NCI-H526 (cell line): ENCODE measurements at places on chromosomes 13 and 19.

DNA sequence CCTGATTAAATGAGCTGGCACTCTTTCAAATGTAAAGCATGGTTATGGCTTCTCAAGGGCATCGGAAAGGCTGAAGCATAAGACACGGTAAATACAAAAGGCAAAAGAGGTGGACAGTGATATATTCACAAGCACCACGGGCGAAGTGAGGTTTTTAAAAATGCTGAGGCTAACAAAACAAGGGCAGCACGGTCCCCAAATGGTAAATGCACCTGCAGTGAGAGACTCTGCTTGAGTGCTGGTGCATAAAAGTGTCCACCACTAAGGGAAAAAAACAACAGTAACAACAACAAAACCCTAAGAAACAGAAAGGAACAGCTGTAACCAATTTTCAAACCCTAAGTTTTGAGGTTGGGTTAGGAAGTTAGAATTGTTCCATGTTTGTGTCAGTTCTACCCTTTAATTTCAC, 234.9 kb downstream of the PCDH9 start:
- no peak for DNase-seq

DNA sequence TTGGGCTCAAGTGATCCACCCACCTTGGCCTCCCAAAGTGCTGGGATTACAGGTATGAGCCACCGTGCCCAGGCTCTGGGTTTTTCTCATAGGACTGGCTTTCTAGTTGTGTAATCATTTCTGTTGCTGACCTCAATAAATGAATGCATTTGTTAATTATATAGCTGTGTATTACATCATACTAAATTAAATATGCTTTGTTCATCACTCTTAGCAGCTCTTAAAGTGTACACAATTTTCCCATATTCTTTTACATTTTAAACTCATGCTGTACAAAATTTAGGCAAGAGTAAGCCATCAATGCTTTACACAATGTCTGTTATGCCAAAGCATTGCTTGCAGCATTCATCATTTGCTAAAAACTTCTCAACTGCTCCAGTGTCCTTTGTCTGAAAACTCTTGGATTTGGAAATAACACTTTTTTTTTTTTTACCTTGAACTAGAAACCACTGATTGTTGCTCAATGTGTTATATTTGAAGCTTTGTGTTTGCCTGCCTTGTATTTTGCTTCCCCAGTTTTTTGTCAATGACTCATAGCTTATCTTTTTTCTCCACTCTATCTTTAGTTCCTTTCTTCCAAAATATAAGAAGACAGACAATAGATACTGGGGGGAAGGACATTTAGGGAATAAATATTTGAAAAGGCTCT, 31.4 kb downstream of the CCDC122 start:
- no peak for DNase-seq

DNA sequence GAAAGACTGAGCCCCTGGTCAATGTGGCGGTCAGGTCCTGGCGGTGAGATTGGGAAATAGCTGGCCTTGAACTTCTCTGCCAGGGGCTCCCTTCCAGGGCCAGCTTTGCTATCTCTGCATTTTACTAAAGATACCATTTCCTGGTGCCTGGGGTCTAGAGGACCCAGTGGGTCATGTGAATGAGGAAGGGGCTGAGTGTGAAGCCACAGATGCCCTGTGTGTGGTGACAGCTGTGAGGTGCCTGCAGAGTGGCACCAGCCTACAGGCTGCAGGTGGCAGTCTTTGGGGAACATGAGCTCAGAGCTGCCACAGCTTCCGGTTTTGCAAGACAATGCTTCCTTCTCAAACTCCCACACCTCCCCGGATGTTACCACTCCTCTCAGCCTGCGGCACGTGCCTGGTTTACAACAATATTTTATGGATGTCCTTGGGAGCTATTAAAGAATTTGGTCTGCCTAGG, 5.2 kb upstream of the MLNR start:
- DNase-seq: no peak

GRCh38 chr13:28413999-28414398, 80.9 kb downstream of the FLT1 start:
- no peak for DNase-seq

- DNase-seq: no peak
These were observed 345.3 kb downstream of the MYO16 start for GRCh38 chr13:108974686-108975085.

- DNase-seq: peak; percentile 13
These were observed 29.1 kb downstream of the SHISA2 start for GRCh38 chr13:26022538-26023292.

DNA sequence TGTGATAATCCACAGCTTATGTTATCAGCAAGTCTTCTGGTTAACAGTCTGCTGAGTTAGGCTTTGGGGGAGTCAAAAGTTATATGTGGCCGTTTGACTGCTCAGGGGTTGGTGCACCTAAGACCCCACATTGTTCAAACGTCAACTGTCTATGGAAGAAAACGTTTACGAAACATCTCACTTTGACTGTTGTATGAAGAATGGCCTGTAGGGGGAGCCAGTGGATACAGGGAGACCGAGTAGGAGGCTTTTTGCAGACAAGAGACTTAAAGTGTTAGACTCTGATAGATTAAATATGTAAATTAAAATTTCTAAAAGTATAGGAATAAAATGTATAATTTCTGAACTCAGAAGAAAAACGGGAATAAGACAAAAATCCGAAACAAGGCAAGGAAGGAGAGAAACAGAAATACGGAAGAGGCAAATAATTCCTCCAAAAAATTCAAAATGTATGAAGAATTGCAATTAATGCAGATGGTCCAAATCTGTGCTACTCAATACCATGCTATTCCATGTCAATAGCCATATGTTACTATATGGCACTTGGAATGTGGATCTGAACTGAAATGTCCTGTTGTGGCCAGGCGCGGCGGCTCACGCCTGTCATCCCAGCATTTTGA, 37.8 kb downstream of the TNFSF14 start:
- DNase-seq: peak; percentile 31

DNA sequence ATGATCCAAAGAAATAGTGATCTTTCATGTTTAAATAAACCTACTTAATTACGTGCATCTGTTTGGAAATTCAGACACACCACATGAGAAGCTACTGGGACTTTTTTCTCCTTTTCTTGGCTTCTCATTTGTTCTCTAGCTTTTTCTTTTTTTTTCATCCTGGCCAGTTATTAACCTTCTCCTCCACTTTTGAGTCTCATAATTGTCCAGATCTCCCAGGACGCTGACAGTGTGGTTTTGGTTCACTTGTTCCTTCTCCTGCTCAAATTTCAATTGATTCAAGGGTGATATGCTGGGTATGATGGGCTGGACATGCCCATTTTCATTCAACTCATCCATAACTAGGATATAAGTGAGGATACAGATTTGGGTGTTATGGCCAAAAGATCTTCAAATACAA, 152.3 kb downstream of the TM9SF2 start:
- no peak for DNase-seq

DNA sequence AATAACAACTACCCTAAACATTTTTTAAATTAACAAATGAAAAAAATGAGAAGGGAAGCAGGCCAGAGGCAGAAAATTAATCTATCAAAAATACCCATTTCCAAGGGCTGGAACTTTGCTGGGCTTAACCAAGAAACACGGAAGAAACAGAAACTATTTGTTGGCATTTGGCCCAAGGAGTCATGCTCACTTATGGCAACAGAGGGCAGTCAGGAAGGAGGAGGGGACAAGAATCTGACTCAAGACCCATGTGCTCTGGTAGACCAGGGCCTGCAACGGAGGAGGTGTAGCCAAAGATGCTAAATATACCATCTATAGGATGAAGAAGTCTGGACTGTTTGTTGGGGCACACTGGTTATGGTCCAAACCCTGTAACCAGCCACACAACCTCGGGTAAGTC, 496.7 kb downstream of the COG6 start:
- DNase-seq: no peak

GRCh38 chr19:33628921-33629825, 7.4 kb downstream of the CHST8 start:
- no peak for DNase-seq

GRCh38 chr13:107216046-107216755, 648.3 kb upstream of the ARGLU1 start:
- DNase-seq: no peak

DNA sequence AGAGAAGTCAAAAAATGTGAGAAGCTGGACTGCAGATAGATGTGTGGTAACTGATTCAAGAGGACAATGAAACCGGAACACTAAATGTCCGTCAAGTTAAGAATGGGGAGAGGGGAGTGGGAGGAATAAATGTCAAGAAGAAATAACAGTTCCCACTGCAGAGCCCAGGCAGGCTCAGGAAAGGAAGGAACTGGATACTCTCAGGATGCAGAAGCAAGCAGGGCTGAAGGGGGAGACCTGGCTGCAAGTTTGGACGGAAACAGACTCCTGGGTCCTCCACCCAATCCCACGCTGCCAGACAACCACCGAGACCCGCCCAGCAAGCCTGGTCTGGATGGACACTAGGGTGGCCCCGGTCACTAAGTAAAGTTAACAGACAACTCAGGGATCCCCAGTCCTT, 18.1 kb downstream of the TUBGCP3 start:
- DNase-seq: no peak

- DNase-seq: no peak
These were observed 1.9 kb downstream of the CDC42EP5 start for GRCh38 chr19:54470991-54471782.

DNA sequence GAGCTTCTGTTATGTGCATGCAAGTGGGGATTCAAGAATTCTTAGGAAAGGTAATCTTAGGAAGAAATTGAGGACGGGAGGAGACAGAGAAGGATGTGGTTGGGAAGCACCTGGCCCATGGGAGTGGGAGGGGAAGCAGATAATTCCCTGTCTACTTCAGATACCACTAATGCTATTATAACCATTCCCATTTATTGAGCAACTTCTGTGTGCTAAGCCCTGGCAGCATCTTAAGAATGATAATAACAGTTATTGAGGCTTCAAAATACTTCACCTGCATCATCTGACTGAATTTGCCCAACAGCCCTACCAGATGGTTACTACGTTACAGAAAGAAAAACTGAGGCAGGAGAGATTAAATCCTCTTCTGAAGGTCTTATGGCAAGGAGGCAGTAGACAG, 1.4 kb downstream of the EPS8L1 start:
- DNase-seq: no peak

- DNase-seq: no peak
These were observed 137.2 kb downstream of the MZT1 start for GRCh38 chr13:72590091-72590740.

DNA sequence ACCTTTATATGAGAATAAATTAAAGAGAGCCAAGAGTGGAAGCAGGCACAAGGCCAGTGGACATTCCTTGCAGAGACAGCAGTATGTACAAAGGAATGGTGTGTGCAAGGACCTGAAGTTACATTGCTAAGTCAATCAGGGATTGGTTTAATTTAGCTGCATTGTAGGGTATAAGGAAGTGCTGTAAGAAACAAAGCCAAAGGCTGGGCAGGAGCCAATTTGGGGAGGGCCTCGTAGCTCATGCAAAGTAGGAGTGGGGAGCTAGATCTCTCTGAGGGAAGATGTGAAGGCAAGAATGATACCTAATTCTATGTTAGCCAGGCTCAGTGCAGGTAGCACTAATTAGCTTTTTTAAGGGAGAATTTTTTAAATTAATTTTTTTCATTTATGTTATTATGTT, 76.7 kb downstream of the SLAIN1 start:
- peak; percentile 28 for DNase-seq

DNA sequence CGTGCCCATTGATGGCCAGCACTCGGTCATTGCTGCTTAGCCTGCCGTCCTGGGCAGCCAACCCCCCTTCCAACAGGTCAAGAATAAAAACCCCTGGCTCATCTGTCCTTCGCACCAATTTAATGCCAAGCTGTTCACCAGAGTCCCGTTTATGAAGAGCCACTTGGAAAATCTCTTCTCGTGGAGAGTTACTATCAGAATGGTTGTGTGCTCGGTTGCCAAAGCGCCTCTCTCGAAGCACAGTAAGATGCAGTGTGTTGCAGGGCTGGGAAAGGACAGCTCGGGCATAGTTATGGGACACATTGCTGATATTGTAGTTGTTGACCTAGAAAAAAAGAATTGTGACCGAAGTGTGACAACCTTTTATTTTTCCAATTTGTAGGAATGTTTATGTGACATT, 57.9 kb downstream of the LNX2 start:
- no peak for DNase-seq

- DNase-seq: peak; percentile 82
These were observed 18.1 kb upstream of the EID2 start for GRCh38 chr19:39557811-39558623.

DNA sequence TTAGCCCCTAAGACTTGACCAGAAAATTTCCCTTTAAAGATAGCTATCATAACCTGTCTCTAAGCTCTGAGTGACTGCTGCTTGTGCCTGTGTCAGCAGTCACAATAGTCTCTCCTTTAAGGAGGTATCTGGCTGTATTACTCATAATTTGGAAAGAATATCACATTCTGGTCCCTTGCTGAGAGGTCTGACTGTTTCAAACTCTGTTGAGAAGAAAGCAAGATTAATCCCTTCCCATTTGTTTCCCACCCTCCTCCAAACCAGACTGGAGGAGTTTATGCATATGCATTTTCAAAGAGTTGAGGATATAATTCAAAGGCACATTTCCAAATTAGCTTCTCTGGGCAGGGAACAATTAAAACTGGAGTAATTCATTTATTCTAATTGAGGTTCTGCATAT, 2.3 kb downstream of the HTR2A start:
- DNase-seq: no peak

GRCh38 chr13:47816831-47817230, 184.2 kb downstream of the SUCLA2 start:
- no peak for DNase-seq
